ENCODE measurements at places on chromosomes 2 and 18.

- DNase-seq: no peak
Observed at GRCh38 chr2:226791056-226791486, 8.5 kb downstream of the IRS1 start.

GRCh38 chr2:187847245-187848208 lies 293.3 kb upstream of the TFPI start:
- no peak for DNase-seq

DNA sequence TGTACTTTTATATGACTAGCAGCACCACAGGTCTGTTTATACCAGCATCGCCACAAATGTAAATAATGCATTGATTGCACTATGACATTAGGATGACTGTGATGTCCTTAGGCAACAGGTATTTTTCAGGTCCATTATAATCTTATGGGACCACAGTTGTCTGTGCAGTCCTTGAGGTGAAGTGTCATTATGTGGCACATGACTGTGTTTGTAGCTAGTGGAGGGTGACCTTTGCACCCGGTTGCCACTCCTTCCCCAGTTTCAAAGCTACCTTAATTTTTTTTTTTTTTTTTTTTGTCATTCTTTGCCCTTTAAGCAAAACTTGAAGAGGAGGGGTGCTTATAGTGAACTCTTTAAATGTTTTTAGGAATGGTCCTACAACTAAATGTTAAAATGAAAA lies 386.4 kb downstream of the THSD7B start:
- DNase-seq: no peak

DNA sequence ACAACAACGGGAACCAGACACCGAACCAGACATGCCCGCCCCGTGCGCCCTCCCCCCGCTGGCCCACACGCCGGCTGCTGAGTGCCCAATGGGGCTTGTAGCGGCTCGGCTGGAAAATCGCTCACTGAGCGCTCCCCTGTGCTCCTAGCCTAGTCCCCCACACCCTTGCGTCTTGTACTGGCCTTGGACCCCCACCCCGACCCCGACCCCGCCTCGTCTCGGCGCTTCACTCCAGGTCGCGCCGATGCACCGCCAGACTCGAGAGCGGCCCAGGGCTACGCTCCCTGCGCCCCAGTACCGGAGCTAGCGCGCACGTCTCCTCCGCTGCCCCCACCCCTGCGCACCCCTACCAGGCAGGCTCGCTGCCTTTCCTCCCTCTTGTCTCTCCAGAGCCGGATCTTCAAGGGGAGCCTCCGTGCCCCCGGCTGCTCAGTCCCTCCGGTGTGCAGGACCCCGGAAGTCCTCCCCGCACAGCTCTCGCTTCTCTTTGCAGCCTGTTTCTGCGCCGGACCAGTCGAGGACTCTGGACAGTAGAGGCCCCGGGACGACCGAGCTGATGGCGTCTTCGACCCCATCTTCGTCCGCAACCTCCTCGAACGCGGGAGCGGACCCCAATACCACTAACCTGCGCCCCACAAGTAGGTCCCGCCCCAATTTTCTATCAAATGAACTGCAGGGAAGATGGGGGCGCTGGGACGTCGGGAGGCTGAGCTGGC lies 1.5 kb downstream of the GAD1 start:
- DNase-seq: no peak

DNA sequence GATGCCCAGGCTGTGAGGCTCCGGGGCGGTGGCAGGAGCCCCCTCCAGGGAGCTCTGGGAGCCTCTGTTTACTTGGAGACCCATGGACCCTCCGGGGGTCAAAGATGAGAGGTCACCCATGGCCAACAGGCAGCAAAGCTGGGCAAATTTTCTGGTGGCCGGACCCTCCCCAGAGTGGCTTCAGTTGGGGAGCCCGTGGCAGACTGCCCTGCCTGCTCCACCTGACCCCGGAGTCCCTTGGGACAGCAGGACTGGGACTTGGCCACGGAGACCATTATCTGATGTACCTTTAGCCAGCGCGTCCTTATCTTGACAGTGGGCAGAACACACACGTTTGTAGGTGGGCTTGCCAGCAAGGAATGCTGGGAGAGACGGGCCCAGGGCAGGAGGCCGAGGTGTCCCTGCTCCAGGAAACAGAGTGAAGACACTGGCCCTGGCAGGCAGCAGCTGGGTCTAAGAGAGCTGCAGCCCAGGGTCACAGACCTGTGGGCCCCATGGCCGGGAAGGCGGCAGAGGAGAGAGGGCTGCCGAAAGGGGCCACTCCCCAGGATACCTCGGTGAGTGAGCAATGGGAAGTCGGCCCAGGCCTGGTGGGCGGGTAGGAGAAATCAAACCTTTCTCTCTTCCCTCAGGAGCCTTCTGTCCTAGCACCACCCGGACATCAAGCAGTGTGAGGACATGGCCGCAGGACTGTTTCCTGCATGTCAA lies at the start of the genes ABCG5 and ABCG8:
ABCG5 (minus strand) TSS at position 280 of the 708 bp plus-strand sequence; CDS start at position 120, 160 bp downstream.
ABCG8 (plus strand) TSS at position 412 of the 708 bp plus-strand sequence; CDS start at position 495, 83 bp downstream.
- DNase-seq: no peak

GRCh38 chr2:220185766-220186305 lies 558.4 kb downstream of the SLC4A3 start:
- no peak for DNase-seq

DNA sequence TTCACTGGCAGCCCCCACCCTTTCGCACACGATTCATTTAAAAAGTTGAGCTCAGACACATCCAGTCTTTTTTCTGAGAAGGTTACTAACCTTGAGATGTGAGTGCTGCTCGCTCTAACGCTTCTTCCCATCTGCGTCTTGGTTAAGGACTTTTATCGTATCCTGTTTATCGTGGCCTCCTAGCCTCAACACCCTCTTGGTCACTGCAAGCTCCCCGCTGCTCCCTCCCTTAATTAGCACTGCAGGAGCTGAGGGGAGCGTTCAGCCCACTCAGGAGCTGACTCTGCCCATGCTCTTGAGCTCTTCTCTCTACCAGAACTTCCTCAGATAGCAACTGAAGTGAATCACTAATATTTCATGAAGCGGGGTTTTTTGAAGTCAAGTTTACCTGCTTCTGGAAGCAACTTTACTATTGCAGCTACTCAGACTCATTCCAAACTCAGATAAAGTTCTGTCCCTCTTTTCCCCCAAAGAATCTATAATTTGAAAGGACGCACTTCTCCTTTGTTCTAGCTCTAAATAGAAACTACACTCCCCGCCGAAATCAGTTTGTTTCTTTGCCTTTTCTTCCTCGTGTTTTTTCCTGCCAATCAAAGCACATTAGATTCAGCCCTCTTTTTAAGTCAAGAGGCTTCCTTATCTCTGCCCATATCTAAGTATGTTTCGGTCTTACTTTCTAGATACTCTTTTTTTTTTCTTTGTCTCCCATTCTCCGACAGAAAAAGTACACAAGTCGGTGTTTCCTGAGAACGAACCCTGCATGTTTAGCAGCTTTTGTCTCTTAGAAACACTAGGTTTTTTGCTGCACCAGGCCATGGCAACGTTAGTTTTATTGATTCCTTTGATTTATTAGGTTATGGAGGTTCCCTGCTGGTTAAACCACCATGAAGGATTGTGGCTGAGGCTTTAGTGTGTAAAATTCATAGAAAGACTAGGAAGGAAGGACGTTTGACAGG lies 9.3 kb upstream of the CD226 start:
- no peak for DNase-seq

GRCh38 chr2:108619925-108620620 lies 85.8 kb downstream of the LIMS1 start:
- DNase-seq: no peak

DNA sequence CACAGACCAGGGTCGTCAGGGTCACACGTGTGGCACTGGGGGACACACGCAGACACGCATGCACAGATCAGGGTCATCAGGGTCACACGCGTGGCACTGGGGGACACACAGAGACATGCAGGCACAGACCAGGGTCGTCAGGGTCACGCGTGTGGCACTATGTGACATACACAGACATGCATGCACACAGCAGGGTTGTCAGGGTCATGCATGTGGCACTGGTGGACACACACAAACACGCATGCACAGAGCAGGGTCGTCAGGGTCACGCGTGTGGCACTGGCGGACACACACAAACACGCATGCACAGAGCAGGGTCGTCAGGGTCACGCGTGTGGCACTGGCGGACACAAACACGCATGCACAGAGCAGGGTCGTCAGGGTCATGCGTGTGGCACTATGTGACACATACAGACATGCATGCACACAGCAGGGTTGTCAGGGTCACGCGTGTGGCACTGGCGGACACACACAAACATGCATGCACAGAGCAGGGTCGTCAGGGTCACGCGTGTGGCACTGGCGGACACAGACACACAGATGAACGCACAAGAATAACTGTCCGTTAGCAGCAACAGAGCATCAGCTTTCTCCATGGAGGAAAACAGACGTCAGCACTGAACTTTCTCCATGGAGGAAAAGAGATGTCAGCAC lies 34.9 kb downstream of the HDAC4 start:
- DNase-seq: no peak

GRCh38 chr2:56898986-56899385 lies 715.2 kb downstream of the CCDC85A start:
- no peak for DNase-seq

DNA sequence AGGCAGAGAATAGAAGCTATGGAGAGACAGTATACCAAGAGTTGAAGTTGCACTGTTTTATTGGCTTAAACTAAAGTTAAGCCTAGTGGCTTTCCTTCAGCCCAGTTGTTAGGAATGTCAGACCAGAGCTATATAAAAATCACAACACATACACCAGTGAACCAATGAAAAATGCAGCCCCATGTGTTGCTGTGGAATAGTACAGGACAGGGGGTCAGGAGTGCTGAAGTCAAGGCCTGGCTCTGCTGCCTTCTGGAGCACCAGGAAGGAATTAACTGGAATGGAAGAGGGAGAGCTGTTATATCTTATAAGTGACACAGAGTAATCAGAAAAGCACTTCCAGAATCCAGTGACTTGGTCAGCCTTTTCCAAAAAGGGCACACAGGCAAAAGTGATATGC lies 58.9 kb downstream of the OSR1 start:
- no peak for DNase-seq

- DNase-seq: no peak
Observed at GRCh38 chr2:229202646-229203045, 68.4 kb downstream of the PID1 start.

DNA sequence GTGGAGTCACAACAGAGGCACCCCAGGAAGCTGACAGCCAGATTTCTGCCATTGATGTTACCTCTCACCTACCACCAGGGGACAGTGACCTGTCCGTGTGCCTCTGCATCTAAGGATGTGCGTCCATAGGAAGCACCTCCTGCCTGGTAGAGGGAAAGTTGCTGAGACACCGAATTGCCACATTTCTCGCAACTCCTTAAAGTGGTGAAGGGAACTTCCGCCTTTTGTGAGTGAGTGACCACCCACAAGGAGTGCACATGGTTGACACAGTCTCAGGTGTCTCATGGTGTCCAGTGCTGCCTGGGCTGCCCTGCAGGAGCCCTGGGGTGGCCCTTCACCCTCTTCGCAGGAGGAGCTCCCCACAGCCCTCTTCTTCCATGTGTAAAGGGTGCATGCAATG lies 201.8 kb downstream of the GBX2 start:
- no peak for DNase-seq

- DNase-seq: no peak
Observed at GRCh38 chr2:236938126-236938525, 147.6 kb upstream of the COPS8 start.

DNA sequence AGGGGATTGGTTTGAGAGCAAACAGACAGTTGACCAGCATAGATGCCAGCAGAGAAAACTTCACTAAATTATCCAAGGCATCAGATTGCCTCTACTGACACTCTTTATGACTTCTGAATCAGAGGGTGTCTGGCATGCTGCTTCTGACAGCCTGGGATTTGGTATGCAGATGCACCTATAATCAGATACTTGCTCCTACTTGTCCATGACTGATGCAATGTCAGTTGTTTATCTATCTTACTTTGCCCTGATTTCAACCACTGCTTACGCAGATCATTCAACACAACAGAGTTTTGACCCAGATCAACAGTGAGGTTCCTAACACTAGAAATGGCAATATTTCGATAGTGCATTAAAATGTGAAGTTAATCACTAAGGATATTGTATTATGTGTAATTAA lies 22.6 kb upstream of the CALCRL start:
- no peak for DNase-seq

DNA sequence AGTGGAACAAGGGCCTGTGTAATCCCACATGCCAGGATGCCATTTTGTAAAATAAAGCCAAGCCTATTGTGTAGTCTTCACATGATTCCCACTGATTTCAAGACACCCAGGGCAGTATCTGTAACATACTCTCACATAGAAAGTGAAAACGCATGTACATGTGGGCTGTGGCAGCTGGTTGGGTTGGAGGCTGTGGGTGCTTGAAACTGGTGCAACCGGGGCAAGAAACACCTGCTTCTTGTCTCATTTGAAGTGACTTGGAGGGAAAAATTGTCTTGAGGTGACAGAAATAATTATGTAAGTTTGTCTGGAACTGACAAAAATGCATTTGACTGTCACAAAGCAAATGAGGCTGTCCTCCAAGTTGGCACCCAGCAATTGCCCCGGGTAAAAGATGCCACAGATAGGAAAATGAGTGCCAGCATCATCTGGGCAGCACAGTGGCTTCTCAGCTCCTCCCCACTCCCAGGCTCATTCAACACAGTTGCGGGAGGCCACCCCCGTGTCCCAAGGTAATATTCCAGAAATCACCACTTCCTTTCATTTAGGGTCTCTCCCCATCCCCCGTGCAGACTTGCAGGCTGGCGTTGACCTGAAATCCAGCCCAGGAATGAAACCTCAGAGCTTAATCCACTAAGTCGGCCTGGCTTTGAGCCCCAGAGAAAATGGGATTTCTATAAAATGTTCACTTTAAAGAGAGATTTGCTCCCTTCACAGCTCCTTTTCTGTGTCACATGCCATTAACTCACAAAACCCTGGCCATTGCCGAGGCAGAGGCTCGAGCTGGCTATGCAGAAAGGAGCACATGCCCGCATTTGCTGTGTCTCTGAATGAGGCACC lies 293.9 kb upstream of the PARD3B start:
- DNase-seq: no peak

DNA sequence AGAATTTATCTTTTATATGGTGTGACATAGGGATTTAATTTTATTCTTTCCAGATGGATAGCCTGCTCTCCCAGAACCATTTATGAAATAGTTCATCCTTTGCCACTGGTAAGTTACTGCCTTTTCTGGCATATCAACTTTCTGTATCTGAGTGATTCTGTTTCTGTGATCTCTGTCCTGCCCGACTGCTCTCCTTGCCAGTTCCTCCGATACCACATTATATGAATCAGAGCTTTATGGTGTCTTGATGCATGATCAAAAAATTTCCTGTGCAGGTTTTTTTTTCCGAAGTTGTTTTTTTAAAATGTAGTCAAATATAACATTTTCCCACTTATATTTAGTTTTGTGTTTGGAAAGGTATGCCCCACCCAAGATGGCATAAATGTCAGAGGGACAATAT lies 242.5 kb downstream of the CYP26B1 start:
- DNase-seq: no peak

DNA sequence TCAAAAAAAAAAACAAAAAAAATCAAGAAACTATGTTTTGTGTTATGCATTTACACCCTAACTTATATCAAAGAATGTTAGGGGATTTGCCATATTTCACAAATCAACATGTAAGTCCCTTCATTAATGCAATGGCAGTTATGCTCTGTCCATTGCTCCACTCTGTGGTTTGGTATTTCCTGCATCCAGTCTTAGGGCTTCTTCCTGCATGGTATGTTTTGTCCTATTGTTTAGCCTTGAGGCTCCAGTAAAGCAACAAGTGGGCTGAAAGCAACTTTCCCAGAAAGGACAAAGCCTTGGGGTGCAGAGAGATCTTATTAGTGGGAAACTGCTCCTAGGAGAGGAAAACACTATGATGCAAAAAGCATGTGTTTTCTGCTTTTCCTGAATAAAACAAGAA lies 474.1 kb downstream of the IRS1 start:
- no peak for DNase-seq

All from GOT3 (cell line).